Neural crest cell (in vitro differentiated cells): ENCODE measurements at places on chromosomes 12 and 14.
A peak's percentile ranks its signal among the peaks of the same experiment; 100 is the strongest.

DNA sequence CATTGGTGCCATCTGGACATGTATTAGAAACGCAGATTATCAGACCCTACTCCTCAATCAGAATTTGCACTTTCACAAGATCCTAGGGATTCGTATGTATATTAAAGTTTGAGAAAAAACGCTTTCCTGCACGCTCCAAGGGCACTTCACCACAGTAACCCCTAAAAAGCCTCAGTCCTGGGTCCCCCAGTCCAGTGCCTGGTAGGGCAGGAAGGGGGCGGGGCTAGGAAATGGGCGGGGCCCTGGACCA, 369 bp downstream of the DEPDC4 start:
- no peak for DNase-seq

GRCh38 chr14:79502136-79502750, 709.1 kb downstream of the DIO2 start:
- no peak for DNase-seq

DNA sequence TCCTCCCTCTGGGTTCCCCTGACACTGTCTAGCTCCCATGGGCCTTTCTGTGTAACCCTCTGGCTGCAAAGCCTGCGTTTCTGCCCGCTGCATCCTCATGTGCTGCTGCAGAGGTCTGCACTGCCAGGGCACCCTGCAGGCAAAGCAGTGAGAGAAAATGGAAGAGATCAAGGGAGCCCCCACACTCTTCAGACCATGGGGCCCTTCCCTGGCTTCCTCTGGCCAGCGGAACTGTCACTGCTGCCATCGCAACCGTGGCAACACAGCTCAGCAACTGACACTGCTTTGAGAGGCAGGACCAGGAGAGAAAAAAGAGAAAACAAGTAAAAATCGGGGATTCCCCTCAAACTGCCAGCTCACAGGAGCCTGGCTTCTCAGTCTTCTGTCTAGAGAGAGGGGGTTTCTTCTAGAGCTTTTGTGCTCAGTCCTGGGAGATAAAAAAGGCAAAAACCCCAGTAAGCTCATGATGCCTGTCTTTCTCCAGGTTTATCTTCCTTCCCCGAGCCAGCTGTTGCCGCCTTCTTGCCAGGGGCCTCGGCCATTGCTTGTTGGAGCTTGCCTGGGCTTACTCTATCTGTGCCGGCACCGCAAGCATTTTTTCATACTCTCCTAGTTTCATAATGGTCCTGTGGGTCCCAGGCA, 38.9 kb downstream of the C14orf132 start:
- DNase-seq, result no peak

DNA sequence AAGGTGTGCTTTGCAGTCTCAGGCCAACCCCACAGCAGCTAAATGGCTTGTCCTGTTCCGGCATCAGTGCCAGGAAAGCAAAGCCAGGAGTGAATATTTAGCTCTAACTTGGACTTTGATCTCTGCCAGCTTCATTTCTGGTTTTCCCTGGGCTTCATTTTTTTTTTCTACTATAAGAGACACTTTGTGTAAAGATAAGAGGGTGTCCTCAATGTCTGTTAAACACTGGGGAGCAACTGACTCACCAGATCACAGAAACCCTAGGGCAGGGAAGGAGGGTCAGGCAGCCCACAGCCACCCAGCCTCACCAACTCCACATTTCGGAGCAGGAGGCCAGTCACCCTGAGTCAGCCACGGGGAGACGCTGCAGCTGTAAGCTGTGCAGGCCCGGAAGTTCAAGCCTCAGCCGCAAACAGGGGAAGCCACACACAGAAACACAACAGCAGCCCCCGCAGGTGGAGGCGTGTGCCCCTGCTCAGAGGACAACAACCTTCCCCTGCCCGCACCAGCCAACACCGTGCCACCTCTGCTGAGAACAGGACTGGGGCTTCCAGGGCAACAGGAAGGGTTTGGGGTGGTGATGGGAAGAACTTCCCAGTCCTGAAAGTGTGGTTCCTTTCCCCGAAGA, 6.3 kb downstream of the TNFRSF1A start:
- peak; percentile 29 for DNase-seq

DNA sequence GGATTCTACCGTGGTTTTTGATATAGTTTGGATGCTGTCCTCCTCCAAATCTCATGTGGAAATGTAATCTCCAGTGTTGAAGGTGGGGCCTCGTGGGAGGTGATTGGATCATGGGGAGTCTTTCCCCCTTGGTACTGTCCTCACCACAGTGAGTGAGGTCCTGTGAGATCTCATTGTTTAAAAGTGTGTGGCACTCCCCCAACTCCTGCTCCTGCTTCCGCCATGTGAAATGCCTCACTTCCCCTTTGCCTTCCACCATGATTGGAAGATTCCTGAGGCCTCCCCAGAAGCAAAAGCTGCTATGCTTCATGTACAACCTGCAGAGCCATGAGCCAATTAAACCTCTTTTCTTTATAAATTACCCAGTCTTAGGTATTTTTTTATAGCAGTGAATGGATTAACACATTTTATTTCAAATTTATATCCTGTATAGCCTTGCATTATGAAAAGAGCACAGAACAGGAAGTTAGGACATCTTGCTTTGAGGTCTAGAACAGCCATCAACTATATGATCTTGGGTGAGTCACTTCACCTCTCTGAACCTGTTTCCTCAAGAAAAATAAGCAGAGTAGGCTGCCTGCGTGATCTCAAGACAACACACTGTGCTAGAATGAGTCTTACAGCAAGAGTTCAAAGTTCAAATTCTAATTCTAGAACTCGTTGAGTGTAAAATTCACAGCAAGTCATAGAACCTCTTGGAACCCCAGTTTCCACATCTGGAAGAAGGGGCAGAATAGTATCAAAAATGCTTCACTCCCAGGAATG, 160.9 kb upstream of the EEA1 start:
- DNase-seq, result no peak

GRCh38 chr12:95096852-95097251, 23.4 kb upstream of the NR2C1 start:
- DNase-seq, result no peak

GRCh38 chr12:50404307-50404706, 3.6 kb downstream of the LARP4 start:
- no peak for DNase-seq

- no peak for DNase-seq
Measured at GRCh38 chr12:14249368-14249767, 116.1 kb upstream of the ATF7IP start.
